ENCODE measurements at places on chromosomes 1 and 21.

DNA sequence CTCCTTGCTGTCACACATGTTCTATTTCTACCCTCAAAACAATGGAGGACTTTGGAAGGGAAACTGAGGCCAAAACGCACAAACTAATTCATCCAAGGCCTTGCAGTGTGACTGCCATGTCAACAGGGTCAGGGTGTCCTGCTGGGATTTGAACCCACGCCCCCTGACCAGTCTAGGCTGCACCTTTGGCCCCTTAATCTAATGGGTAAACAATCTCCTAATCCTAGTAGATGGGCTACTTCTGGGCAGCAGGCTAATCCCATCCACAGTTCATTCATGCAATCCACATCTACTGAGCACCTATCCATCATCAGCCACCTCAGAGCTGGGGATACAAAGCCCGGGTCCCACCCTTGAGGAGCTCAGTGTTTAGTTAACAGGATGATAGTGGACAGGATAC, 17.0 kb upstream of the LEFTY2 start:
- DNase-seq: no peak

GRCh38 chr1:198543670-198544260, 3.3 kb upstream of the ATP6V1G3 start:
- no peak for DNase-seq

GRCh38 chr21:45838634-45839033, 142.9 kb upstream of the COL6A1 start:
- no peak for DNase-seq

- DNase-seq: no peak
Observed at GRCh38 chr1:169648187-169648586, 18.3 kb upstream of the SELP start.

GRCh38 chr1:103514920-103515503, 10.5 kb upstream of the RNPC3 start:
- peak; percentile 20 for DNase-seq

GRCh38 chr1:164617377-164618201, 58.6 kb downstream of the PBX1 start:
- peak; percentile 48 for DNase-seq

DNA sequence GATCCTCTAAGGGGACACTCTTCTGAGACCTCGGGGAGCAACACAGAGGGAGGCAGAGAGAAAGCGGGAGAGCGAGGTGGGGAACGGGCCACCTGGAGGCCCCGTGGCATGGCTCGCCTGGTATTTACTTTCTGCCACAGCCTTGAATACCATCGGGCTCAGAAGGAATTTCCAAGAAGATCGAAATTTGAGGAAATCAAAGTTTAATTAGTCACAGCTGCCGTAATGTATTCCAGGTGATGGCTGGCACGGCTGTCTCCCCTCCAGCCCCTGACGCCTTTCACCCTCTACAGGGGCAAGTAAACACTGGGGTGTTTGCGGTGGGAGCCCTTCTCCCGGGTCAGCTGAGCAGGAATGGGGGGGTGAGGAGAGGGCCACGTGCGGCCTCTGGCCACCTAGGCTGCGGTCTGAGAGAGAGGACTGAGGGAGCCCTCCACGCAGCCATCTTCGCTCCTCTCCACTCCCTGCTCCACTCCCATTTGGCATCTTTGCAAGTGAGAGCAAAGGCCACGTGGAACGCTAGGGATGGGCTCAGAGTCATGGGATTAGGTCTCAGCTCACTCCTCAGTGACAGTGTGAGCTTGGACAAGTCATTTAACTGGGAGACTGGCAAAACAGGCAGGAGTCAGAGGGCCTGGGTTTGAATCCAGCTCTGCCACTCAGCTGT, 125.2 kb downstream of the SYF2 start:
- no peak for DNase-seq

- no peak for DNase-seq
Observed at GRCh38 chr1:113858418-113858817, 13.1 kb downstream of the PTPN22 start.

DNA sequence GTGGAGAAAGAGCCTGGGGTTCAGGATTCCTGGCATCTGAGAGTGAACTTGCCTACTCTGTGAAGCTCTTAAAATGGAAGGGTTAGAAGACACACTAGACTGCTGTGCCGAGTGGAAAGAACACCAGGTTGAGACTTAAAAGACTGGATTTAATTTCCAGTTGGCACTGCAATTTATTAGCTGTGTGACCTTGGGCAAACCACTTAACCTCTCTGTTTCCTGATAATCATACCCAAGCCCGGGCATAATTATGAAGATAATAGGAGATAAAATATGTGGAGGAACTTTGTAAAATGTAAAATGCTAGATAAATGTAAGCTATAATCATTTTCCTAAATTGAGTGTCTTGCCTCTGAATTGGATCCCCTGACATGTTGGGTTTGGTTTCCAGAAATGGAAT, 4.7 kb upstream of the LHX4 start:
- DNase-seq: no peak

DNA sequence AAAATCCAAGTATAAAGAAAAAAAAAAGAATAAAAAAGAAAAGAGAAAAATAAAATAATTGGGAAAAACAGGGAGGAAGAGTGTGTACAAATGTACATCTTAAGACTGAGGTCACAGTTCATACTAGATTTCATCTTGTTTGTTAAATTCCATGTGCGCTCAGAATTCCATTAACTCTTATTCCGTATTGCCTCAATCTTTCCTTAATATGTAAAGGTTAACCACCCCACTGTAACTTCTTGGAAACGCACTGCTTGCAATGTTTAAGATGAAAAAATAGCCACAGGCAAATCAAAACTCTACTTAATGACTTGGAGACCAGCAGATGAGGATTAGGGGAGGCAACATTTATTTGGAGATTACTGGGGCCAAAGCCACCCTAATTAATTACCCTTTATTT, 23.9 kb upstream of the KCNE1 start:
- no peak for DNase-seq

GRCh38 chr1:15483971-15484370, 8.1 kb downstream of the CELA2B start:
- DNase-seq: no peak

DNA sequence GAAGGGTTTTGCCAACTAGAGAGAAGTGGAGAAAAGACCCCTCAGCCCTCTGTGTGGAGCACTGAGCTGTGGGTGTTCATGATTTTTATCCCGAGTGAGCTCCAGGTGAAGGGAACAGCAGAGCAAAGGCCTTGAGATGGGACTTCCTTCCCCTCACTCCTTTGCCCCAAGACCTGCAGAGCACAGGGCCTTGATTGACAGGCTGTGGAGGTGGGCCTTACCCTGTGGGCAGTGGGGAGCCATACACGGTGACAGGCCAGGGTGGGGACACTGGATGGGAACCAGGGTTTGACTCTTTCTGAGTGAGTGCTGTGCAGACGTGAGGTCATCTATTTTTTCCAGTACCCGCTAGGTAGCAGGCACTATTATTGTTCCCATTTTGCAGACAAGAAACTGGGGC, 10.5 kb downstream of the KCNQ4 start:
- DNase-seq: no peak

All from NCI-H1092 (cell line).